ENCODE measurements at places on chromosomes 5 and 9.

- DNase-seq: no peak
Observed at GRCh38 chr9:79877943-79878602, 306.3 kb downstream of the TLE4 start.

DNA sequence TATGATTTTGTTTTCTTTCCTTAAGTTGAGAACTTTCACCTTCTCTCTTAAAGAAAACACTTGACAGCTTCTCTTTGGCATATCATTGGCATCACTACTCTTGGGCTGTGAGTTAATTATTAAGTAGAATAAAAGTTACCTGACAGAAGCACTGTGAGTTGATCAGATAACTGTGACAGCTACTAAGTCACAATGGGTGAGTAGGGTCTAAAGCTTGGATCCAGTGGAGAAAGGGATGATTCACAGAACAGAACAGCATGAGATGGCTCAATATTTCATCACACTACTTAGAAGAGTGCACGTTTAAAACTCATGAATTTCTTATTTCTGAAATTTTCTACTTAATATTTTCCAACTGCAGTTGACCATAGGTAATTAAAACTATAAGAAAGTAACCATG is 268.5 kb upstream of the NMUR2 start:
- no peak for DNase-seq

- DNase-seq: no peak
Observed at GRCh38 chr5:116404016-116404415, 170.6 kb downstream of the SEMA6A start.

DNA sequence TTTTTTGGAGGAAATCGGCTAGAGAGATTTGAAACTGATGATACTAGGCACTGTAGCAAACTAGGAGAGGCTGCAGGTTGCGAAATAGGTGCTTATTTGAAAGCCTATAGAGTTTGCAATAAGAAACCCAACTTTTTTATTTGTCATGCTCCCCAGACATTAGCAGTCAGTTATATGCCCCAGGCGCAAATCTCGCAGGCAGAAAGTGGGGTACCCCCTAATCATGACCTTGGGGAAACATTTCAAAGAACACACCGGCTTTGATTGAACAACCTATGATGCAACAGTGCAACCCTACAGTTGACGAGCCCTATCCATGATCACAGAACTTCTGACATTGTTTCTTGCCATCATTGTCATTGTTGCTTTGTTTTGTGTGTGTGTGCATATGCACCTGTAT is 510.5 kb downstream of the RAB3C start:
- DNase-seq: no peak

- DNase-seq: no peak
Observed at GRCh38 chr5:33059081-33059480, 348.0 kb downstream of the NPR3 start.

DNA sequence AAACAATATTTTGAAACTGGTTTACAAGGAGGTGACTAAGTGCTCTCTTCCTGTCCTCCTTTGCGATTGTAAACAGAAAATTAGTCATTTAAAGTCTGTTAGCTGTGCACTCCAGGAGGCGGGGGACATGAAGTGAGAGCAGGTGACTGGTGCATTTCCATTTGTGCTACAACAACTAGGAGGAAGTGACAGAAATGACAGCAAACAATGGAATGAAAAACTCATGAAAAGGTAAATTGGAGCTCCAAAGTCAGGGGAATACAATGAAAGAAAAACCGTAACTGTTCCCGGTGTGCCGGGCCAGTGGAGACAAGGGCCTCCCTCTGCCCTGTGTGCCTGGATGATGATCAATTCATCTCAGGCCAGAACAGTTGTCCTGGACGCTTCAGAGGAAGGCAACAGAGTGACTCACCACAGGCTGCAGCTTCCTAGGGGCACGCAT is 439.9 kb downstream of the GADD45G start:
- no peak for DNase-seq

DNA sequence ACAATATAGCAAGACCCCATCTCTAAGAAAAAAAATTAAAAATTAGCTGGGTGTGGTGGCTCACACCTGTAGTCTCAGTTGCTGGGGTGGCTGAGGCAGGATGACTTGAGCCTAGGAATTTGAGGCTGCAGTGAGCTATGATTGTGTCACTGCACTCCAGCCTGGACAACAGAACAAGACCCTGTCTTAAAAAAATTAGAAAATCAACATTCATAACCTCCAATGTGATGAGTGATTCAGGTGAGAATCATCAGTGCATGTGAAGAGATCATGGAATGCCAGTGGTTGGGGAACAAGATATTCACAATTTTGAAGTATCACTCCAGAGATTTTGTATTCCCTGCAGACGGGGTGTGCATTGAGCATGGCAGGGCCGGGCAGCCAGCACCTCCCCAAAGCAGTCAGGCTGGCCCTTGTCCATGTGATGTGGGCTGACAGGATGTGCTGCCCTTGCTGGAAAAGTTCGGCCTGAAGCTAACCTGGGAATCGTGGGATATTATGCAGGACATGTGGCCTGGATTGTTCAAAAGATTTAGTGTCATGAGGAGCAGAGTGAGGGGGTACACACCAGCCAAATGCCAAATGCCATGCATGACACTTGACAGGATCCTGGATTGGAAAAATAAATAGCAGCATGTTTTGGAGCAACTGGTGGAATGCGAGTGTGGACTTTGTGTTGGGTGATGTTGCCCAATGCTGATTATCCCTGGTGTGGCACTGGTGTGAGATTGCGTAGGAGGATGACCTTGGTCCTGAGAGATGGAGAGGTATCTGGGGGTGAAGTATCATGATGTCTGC is 189.0 kb downstream of the RGS3 start:
- no peak for DNase-seq

- no peak for DNase-seq
Observed at GRCh38 chr5:179217356-179217755, 127.9 kb downstream of the ADAMTS2 start.

- no peak for DNase-seq
Observed at GRCh38 chr9:77710965-77711648, 63.0 kb upstream of the GNA14 start.

DNA sequence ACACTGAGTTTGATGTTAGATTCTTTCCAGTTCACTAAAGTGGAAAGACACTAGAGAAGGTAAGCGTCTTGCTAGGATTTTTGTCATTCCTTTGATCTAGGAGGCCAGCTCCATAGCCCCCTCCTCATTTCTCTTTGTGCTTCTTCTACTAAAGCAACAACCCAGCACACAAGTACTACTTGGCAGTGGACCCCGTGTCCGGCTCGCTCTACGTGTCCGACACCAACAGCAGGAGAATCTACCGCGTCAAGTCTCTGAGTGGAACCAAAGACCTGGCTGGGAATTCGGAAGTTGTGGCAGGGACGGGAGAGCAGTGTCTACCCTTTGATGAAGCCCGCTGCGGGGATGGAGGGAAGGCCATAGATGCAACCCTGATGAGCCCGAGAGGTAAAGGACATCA is 76.6 kb upstream of the WWC1 start:
- DNase-seq: no peak

GRCh38 chr5:135705941-135706466 is 127.2 kb upstream of the CXCL14 start:
- DNase-seq: no peak

DNA sequence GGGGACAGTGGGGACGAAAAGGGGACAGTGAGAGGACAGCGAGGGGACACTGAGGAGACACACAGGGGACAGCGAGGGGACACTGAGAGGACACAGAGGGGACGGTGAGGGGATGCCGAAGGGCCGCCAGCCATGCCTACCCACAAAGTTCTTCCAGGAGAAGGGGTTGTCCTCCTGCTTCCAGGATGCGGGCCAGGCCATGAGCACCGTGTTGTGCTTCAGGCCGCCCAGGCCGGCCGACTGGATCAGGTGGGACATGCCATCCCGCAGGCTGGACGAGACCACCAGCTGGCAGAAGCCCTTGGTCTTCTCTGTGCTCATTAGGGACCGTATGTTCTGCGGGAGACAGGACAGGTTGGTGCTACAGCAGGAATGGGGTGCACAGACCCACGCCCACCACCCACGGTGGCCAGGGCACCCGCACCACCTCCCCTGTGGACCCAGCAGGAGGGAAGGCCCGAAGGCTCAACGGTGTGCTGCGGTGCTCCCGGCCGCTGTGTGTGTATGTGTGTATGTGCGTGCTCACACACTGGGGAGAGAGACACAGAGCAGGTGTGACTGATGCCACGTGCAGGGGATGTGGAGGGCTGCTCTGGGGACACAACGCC is 46.6 kb downstream of the SLC12A7 start:
- DNase-seq: no peak

DNA sequence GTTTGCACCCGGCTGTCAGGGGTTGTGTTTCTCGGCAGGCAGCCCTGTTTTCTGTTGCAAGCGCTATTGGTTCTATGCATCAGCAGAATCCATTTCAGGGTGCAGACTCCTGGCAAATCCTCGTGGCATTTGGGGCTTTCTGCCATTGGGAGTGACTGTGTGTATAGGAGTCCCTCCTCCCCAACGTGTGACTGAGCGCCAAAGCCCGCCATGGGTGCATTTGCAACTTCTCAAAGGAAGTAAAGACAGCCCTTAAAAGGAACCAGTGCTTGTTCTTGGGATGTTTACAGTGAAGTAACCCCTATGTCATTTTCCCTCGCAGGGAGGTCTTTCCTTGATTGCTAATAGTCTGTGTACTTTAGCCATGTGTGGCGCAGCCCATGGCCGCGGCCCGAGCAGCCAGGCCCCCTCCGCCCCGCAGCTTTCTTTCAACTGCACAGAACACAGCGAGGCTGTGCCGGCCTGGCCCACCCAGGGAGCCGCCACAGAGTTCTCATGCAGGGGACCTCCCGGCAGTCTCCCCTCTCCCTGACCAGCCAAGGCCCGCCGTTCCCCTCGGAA is 175.6 kb downstream of the HSD17B3 start:
- no peak for DNase-seq

DNA sequence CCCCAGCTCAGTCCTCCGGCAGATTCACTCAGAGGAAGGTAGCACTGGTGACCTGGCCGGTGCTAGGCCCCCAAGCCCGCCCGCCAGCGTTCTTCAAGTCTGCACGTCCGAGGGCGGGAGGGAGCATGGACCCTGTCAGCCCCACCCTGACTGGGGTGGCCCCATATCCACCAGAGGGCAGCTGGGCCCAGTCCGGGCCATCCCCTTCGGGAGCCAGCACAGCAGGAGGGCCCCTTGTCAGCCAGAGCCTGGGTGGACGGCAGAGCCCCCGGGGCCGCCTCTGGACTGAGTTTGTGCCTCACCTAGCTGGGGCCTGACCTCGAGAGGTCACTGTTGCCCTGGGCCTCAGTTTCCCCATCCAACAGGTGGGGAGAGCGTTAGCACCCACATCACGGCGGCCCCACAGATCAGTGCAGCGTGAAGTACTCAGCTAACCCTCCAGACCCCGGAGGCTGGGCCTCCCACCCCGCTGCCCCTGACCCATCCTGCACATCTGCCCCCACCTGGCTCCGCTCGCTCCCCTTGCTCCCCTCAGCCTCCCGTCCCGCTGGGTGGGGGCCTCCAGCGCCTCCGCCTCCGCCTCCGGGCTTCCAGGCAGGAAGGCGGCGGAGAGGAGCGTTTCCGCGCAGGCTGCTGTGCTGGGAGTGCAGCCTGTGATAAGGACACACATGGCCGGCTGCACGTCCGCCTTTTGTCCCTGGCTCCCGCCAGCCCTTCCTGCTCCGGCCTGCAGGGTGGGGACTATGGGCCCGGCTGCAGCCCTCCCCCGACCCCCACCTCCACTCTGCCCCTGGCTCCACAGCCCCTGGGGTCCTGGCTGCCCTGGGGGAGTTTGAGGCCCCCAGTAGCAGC is 16.6 kb upstream of the EGFL7 start:
- DNase-seq: no peak

All from stimulated activated CD8-positive, alpha-beta memory T cell treated with anti-CD3 and anti-CD28 coated beads, Interleukin-7, amount 100 ng/mL, for 24 hours (primary cell).